ENCODE measurements at places on chromosomes 1 and 21. TPM values are rescaled to one million over a fixed set of nuclear protein-coding genes. Genes with fewer than 3 reads are reported as not detected.

DNA sequence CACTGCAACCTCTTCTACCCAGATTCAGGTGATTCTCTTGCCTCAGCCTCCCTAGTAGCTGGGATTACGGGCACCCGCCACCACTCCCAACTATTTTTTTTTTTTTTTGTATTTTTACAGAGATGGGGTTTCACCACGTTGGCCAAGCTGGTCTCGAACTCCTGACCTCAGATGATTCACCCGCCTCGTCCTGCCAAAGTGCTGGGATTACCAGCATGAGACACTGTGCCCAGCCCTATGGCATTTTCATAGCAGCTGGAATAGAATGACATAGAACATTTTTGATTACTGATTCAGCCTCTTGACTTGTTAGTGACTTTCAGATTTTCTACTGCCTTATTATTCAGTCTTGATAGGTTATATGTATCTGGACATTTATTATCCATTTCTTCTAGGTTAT lies 1046.2 kb downstream of the AMY1C start:
- DNase-seq, result no peak

- DNase-seq, result no peak
Observed at GRCh38 chr1:85219853-85220610, 19.2 kb upstream of the SYDE2 start.

Gene ENAH
- 91.8 TPM for total RNA-seq

DNA sequence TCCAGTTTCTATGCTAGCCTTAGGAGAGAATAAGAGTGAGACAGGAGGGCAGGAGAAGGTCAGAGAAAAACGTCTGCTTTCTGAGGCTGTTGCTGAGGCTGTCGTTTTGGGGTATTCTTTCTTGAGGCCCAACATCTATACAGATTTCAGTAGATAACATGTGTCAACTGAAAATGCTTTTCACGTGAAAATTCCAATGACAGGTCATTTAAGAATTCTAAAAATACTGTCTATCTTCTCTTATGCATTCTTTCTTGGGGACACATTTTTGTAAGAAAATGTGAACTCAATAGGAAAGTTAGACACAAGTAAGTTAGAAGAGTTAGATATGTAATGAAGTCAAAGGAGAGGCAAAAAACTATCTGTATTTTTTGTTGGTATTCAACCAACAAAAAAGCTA lies 150.8 kb downstream of the TGFB2 start:
- DNase-seq, result no peak

GRCh38 chr1:89536555-89537341 lies 12.1 kb downstream of the LRRC8B start:
- no peak for DNase-seq

DNA sequence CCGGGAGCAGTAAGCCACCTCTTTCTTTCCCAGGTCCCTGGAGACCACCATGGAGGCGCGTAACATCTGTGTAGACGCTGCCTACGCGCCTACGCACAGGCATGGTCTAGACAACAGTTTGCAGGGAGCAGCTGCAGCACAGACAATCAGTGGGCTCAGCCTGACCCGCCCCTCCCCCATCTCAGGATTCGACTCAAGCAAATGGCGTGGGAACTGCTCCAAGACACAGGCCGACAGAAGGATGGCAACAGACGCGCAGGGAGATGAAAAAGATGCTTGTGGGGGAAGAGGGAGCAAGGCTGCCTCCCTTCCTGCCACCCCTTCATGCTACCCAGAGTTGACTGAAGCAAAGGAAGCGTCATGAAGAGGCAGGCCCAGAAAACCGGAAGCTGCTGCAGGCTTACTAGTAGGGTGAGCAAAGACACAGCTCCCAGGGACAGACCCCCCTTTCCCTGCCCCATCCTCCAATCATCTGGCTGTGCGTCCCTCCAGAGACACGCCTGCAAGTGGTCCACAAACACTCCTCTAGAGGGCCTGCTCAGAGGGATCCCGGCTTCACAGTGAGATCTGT lies 19.5 kb downstream of the STK40 start:
- peak; percentile 88 for DNase-seq

- DNase-seq, result no peak
Observed at GRCh38 chr1:7671676-7672075, 99.4 kb upstream of the VAMP3 start.

DNA sequence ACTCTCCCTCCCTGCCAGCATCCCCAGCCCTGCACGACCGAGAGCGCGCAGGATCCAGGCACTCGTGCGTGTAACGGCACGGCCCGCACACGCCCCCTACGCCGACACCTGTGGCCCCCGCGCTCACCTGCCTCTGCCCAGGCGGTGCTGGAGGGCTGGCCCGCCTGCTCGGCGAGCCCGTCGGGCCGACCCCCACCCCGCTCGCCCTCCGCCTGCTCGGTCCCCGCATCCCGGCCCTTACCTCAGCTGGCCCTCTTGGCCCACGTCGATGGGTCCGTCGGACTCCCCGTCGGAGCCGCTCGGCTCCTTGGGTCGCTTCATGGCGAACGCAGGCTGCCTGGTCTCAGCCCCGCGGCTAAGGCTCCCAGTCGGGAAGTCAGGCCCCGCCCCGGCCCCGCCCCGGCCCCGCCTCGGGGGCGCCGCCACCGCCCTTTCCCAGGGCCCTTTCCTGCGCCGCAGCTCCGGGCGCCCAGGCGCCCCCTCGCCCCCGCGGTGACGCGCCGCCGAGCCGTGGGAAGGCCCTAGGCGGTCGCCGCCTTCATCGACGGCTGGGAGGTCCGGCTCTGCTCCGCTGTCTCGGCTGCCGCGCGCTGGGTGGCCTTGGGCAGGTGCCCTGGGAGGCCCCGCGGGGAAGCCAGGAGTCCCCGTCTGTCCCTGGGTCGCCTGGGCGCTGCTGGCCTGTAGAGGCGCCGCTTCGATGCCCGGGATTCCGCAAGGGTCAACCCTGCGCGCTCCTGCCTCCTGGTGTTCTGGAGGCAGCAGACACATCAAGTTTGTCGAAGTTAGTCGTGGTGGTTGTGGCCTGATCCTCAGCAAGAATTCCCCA lies at the start of gene HEYL:
Gene HEYL (minus strand): TSS at position 339 of the 826 bp plus-strand sequence. CDS start 18 bp downstream, at position 321.
- peak; percentile 75 for DNase-seq
